ENCODE measurements at places on chromosomes 16 and 17.

GRCh38 chr16:69927056-69927757 lies 23.9 kb upstream of the CLEC18A start:
- no peak for DNase-seq

DNA sequence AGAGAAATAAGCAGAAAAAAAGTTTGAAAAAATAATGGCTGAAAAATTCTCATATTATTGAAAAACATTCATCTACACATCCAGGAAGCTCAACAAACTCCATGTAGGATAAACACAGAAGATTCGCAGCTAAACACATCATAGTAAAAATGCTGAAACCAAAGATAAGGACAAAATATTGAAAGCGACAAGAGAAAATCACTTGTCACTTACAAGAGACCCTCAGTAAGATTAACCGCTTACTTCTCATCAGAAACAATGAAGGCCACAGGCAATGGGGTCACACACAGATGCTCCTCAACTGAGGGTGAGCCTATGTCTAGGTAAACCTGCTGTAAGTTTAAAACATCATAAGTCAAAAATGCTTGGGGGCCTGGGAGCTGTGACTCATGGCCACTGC lies 38.1 kb upstream of the METRNL start:
- DNase-seq = no peak

DNA sequence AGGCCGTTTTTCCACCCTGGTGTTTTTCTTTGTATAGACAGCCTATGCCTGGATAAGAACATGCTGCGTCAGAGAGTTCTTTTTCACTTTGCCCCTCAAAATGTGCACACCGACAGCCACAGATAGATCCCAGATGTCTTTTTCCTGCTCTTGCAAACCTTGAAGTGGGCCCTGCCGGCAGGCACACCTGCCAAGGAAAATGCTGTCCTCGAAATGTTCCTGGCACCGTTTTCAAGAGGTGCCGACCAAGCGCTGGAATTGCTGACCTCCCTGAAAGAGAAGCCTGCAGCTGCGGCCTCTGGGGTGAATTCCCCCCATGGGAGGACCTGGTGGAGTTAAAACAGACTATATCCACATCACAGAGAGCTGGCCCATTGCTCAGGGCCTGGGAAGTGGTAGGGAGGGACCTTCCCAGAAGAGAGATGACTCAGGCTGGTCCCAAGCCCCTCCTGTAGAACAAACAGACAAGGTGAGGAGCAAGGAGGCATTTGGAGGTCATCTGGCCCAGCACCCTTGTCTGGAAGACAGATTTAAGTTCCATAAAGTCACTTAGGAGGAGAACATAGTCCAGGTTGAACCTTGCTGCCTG lies 668.1 kb downstream of the MAF start:
- DNase-seq = no peak

GRCh38 chr17:42775534-42776098 lies 2.4 kb downstream of the VPS25 start:
- no peak for DNase-seq

DNA sequence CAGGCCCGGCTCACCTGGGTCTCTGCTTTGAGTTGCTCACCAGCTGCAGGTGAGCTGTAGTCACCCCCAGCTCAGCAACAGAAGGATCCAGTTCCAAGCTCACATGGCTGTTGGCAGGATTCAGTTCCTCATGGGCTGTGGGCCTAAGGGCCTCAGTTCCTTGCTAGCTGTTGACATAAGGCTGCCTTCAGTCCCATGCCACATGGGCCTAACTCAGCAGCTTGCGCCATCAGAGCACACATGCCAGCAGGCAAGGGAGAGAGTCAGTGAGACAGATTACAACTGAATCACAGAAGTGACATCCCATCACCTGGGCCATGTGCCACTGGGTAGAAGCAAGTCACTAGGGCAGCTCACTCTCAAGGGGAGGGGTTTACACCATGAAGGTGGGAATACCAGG lies 24.7 kb downstream of the PSMD7 start:
- no peak for DNase-seq

All from NCI-H446 (cell line).